Iris pigment epithelial cell (primary cell): ENCODE measurements at places on chromosomes 11 and 22.

DNA sequence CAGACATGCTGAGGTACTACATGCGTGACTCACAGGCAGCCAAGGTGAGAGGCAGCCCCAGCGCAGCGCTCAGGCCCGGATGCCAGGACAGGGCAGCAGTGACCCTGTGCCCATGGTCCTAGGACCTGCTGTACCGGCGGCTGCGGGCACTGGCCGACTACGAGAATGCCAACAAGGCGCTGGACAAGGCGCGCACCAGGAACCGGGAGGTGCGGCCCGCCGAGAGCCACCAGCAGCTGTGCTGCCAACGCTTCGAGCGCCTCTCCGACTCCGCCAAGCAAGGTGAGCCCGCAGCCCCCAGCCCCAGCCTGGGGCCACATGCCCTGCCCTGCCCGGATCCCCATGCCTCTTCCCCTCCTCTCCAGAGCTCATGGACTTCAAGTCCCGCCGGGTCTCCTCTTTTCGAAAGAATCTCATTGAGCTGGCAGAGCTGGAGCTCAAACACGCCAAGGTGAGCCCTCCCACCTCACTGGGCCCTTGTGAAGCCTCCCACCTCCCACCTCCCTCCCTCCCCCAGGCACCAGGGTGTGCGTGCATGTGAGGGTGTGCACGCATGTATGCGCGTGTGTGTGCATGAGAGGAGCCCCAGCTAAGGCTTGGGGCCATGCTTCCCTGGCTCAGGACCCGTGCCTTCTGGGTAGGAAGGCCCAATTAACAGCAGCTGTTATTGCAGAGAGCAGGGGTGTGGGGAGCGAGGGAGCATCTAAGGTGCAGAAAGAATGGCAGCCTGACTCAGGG, 5.3 kb downstream of the CFL1 start:
- DNase-seq = no peak

- no peak for DNase-seq
Observed at GRCh38 chr11:92782806-92783205, 186.6 kb upstream of the MTNR1B start.

- DNase-seq = no peak
Observed at GRCh38 chr11:14270690-14271542, 88.1 kb downstream of the RRAS2 start.

DNA sequence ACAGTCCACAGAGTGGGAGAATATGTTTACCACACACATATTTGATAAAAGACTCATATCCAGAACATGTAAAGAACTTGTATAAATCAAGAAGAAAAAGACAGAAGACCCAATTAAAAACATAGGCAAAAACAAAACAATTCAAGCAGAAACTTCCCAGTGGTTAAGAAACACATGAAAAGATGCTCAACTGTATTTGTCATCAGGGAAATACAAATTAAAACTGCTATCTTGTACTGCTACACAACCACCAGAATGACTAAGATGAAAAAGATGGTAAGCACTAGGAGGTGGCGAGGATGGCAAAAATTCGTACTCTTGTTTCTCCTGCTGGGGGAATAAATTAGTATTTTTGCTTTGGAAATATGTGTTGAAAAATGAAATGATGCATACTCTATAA, 192.3 kb upstream of the C11orf87 start:
- DNase-seq = peak; percentile 2

DNA sequence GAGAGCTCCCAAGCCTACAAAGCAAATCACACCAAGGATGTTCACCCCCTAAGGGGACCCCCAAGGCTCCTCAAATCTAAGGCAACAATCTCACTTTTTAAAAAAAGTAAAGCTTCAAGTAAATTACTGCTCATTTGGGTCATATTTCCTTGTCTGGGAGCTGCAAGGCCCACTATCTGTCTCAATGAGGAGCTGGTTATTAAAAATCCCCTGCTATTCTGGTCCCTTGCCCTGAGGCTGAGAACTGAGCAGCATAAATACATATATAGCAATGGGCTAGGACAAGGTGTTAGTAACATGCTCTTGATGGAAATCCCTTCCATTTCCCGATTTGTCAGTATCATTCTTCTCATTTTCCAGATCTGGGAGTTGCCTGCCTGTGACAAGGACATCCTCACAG, 119.2 kb downstream of the ETS1 start:
- DNase-seq = no peak

GRCh38 chr11:104120493-104121137, 43.3 kb downstream of the PDGFD start:
- DNase-seq = no peak

DNA sequence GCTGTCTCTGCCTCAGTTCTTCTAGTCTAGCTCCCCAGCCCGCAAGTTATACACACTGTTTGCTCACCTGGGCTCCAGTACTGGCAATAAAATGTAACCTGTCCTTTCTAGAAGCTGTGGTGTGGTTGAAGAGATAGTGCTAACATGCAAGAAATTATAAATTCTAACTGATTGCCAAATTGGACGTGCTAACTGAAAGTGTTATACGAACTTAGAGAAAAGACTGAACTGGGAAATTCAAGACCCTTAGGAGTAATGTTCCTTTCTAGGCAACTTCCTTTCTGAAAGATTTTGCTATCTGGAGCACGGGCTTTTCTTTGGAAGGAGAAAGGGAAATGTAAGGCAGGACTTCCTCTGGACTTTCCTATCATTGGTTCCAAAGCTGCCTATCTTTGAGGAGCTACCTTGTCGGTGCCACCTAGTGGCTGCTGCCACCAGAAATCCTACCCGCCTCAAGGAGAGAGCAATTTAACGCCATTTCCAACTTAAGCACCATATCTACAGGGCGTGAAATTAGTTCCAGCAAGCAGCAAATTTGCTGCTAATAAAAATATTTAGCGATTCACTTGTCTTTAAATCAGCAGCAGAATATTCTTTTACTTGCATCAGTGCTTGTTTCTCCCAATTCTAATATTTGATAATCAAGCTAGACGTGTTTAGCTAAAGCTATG, 12.7 kb upstream of the TMEM218 start:
- DNase-seq = peak; percentile 70

DNA sequence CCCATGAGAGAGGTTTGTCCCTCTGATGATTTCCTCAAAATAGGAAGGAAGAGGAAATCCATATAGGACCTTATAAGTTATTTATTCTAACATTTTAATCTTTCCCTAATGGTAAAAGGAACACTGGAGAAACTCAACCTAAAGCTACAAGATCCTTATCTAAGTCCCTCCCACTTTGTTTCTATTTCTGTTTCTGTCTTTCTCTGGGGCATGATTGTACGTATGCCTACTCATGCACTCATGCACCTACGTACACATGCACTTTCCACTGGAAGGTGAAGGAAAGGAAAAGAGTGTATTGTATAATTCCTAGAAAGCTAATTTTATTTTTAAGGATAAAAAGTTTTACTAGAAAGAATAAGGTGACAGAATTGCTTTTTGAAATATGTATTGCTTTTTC, 125.0 kb downstream of the RAB38 start:
- no peak for DNase-seq

- DNase-seq = no peak
Observed at GRCh38 chr11:86671531-86672006, 847 bp downstream of the ME3 start.

- DNase-seq = no peak
Observed at GRCh38 chr11:69361048-69361447, 67.1 kb downstream of the MYEOV start.

GRCh38 chr11:65709661-65710060, 2.4 kb upstream of the KAT5 start:
- DNase-seq = no peak

DNA sequence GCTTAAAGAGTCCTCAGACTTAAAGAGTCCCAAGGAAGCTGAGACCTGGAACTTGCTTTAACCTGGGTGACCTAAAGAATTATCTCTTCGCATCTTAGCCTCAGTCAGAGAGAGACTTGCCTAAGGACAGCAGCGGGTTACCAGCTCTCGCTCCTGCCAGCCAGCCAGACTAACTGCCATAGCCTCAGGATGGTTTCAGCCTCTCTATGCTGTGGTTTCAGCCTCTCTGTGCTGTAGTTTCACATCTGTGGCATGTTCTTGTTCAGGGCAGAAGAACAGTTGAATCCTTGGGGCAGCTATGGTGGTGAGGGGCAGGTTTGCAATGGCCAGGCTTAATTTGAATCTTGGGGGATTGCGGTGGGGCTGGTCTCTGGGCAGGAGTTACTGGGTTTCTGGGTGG, 2.3 kb downstream of the FRMD8 start:
- no peak for DNase-seq

- DNase-seq = peak; percentile 19
Observed at GRCh38 chr22:21014726-21015465, at the start of gene P2RX6. P2RX6 (plus strand) TSS chr22:21015165; CDS start chr22:21015175, 10 bp downstream.

DNA sequence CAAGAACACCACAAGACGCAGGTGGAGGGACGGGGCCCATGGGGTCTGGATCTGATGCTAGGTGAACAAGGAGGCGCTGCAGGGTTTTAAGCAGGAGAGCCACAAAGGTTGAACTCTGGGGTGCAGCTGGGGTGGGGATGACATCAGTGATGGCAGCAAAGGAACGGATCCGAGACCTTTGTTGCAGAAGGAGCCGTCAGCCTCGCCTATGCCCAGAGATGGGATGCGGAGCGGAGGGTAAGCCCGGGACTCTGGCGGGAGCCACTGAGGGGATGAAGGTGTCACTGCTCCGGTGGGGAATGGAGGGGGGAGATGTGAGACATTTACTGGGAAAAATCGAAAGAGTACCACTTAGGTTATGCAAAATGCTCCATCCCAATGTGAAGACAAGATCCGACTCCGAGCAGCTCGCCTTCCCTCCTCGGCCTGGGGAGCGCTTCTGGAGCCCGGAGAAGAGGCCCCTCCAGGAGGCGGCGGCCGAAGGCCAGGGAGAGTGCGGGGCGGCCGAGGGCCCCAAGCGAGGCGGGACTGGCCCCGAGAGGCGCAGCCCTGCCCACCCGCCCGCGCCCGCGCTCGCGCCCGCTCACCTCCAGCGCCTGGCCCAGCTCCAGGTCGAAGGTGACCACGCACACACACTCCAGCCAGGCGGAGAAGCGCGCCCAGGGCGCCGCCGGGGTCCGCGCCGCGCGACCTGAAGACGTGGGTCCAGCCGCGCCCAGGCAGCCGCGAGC, 422 bp downstream of the DENND6B start:
- DNase-seq = no peak

GRCh38 chr11:79417069-79417920, 23.5 kb downstream of the TENM4 start:
- DNase-seq = no peak

GRCh38 chr11:65851811-65852507, 6.0 kb downstream of the CFL1 start:
- no peak for DNase-seq

- DNase-seq = no peak
Observed at GRCh38 chr22:27113641-27114040, 456.3 kb downstream of the MIAT start.

GRCh38 chr11:64305691-64306562, 603 bp downstream of the ESRRA start:
- no peak for DNase-seq

DNA sequence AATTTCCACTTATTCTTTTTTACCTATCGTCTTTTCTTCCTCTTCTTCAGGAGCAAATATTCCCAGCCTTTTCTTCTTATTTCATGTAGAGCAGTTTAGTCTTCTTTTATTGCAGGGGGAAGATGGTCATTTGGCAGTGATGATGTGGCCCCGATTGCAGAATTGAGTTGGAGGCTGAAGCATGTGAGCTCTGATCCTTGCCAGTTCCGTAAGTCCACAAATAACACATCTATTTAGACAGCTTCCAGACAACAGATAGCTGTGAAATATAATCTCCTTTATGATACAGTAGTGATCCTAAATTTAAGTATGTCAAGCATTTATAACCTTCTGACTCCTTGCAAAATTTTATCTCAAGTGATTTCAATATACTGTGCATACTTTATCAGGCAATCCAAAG, 27.5 kb downstream of the REXO2 start:
- peak; percentile 34 for DNase-seq

DNA sequence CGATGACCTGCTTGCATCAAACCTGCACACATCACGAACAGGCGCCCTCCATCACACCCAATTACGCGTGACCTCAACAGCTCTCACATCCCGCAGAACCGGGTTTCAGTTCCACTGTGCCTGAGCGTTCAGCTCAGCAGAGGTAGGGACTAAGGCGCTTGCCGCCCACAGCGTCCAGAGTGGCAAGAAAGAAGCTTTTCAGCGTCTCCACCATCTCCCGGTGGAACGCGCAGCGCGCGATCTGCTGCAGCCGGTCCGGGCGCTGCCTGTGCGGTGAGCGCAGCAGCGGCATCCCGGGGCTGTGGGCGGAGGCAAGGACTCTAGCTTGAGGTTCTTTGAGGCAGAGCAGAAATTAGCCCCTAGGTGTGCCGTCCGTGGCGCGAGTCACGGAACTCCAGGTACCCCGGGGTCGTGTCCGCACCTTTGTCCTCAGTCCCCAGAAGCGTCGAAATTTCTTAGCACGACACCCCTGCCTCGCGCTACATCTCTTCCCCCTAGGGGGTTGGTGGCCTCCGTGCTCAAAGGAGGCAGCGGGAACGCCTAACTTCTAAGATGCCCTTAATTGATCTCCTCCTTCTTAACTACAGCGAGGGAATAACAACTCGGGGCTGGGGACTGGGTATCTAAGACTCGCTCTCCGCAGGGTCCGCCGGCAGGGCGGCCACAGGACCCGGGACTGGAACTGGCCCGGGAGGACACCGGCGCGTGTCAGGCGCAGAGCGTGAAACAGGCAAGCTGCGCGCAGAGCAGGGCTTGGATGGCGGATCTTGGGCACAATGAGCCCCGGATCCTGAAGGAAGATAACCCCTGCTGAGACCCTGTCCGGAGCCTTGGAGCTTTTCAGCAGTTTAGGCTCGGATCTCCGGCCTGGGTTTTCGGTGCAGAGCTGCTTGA, 1.7 kb upstream of the CALCA start:
- DNase-seq = peak; percentile 7

GRCh38 chr11:11764423-11764803, 77.4 kb upstream of the USP47 start:
- no peak for DNase-seq

GRCh38 chr11:33616552-33616951, 84.1 kb downstream of the C11orf91 start:
- peak; percentile 21 for DNase-seq

DNA sequence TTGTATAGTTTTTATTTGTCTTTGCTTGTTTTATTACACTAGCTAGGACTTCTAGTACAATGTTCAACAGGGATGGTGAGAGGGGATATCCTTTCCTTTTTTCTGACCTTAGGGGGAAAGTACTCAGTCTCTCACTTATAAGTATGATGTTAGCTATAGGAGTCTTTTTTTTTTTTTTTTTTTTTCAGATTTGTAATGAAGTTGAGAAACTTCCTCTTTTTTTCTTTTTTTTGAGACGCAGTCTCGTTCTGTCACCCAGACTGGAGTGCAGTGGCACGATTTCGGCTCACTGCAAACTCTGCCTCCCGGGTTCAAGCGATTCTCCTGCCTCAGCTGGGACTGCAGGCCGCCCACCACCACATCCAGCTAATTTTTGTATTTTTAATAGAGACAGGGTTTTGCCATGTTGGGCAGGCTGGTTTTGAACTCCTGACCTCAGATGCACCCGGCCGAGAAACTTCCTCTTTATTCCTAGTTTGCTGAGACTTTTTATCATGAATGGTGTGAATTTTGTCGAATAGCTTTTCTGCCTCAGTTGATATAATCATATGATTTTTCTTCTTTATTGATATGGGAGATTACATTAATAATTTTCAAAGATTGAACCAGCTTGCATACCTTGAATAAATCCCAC, 10.9 kb downstream of the TRIM22 start:
- DNase-seq = no peak

DNA sequence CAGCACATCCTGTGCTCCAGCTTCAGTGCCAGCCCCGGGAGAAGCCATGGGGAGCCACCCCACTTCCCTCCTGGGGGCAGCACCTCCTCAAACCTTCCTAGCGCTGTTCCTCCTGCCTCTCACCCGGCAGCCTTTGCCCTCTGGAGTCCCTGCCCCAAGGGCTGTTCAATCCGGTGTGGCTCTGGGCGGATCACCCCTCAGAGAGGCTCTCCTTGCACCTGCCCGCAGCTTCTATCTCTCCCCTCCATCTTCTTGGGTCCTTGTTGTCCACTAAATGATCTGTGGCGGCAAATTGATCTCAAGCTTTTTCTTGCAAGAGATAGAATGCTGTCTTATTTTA, 18.1 kb upstream of the CDKN1C start:
- no peak for DNase-seq
